ENCODE measurements at places on chromosomes 12 and 14.
A peak's percentile ranks its signal among the peaks of the same experiment; 100 is the strongest.

DNA sequence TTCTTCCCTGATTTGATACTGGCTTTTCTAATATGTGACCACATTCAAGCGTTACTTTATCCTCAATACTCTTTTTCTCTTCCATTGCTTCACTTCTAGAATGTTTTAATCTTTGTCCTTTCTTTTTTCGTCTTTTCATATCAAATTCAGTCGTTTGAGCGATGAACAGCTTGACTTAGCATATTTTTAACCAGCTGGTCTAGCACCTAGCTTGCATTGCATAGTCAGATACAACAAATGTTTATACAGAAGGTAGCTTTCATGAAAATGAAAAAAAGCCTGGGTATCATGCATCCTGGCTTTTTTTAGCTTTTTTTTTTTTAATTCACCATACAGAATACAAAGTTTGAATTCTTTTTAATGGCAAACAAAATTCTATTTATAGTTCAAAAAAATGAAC is 1.2 kb downstream of the SOX5 start:
- DNase-seq: no peak

- DNase-seq: peak; percentile 96
Observed at GRCh38 chr12:98401427-98401826, 114.0 kb upstream of the TMPO start.

DNA sequence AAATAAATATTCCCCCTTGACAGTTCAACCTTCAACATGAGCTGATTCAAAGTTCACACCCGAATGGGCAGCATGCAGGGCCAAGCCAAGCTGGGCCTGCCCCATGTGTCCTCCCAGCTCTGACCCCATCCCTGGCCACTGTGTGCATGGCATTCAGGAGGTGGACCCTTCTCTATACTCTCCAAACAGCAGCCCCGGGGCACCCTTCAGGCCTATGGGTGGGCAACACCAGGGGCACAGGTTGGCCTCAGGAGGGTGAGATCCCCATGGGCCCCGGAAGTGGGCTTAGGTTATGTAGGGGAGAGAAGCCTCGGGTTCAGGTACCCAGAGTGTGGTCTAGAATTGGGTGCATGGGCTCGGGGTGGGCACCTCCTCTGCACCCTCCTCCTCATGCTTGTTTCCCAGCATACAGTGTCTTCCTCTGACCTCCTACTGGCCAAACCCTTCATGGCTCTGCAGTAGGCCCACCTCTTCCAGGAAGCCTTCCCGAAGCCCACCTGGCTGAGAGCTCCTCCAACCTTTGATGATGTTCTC is 31.5 kb upstream of the BCL7A start:
- DNase-seq: no peak

DNA sequence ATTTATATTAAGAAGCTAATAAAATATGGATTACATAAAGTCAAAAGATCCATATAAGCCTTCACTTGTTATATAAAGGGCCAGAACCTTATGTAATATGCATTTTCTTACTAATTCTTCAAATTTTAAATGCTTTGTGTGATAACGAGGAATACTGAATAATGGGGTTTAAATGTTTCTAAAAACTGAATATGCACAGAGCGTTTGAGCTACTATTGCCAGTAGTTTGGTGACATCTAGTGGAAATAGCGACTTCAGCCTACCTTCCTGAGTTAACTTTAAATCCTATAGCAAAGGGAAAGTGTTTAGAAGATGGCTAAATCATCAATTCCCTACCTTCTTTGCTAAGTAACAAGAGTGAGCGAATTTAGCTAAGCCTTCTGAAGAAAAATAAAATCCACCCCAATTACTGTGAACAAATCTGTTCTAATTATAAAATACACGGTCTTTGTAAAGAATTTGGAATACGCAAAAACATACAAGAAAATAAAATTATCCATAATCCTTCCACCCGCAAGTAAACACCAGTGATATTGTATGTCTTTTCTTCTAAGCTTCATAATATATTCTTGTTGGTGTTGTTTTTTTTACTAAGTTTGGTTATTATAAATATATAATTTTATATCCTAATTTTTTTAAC is 115.5 kb upstream of the G2E3 start:
- no peak for DNase-seq

DNA sequence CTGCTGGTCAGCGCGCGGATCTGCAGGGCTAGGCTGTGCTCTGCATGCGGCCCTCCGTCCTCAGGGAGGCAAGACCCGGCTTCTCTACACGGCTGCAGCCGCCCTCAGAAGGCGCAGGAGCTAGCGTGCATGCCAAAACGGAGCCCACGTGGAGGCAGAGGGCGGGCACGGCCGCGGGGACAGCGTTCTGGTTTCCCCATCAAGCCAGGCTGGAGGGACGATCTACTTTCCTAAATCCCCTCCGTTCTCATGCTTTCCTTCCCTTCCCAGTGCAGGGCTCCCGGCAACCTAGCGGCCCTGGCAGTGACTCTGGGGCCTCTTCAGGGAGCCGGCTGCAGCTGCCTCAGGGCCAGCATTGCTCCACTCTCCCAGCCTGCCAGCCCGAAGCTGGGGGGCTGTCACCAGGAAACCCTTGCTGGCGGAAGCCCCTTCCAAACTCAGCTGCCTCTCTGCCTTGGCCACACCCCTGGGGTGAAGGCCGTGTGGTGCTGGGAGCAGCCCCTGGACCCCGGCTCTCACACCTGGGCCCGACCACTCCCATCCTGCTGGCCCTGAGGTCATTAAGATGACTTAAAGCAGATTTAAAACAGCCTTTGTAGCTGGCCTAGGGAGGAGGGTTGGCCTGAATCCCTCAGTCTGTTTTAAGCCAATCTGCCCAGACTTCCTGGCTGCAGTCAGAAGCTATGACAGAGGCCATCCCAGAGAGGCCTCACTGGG is 9.2 kb upstream of the GOLGA3 start:
- no peak for DNase-seq

GRCh38 chr14:100580316-100581227 is 6.6 kb downstream of the BEGAIN start:
- DNase-seq: no peak

DNA sequence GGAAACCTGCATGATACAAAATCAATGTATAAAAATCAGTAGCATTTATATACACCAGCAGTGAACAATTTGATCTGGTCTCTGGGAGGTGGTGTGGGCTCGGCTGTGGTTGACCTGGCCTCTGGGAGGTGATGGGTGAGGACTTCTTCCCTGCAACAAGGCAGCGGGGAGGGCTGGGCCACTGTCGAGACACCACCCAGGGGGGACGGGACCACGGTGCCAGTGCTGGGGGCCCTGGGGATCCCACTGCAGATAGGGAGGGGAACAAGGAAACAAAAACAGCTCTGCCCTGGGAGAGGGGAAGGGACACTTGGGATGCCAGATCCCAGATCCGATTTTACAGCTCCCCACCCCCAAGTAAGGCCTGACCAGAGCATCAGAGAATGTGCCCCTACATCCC is 189.6 kb upstream of the SFSWAP start:
- DNase-seq: no peak

GRCh38 chr14:20387576-20387975 is 25.7 kb downstream of the TEP1 start:
- DNase-seq: no peak

DNA sequence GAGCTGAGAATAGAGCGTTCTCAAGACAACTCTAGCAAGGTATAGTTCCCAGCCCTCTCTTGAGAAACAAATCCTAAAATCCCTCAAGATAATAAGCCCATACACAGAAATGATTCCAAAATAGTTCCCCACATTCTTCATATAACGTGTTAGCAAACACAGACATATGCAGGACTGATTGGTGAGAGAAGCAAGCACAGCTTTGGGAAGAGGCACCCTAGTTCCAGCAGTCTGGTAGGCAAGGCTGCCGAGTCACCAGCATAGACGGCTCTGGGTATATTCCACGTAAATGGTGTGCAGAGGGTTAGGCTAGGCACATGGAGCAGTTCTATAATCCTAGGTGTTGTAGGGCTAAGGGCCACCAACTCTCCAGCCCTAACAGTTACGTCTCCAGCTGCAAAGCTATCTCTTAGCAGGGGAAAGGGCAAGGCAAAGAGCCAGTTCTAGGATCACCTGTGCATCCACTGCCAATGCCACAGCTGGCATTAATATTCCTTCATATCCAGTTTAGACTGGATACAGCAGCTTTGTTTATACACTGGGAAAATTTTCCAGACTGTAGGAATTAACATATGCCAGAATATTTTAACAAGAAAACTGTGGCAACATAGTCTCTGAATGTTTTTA is 52.9 kb downstream of the SH2B3 start:
- DNase-seq: no peak

DNA sequence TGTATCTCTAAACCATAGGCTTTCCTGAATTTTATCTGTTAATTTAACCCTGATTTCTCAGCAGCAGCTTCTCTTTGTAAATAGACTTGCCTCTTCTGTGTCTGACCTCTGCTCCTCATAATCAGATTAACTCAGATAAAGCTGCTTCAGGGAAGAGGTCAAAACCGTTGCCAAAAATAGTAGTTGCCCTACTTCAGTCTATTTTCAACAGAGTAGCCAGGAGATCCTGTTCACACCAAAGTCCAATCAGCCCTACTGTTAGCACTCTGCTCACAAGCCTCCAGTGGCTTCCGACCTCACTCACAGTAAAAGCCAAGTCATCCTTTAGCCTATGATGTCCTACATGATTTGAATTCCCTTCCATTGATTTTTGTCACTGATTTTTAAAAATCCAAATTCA is 258.4 kb downstream of the PPFIA2 start:
- no peak for DNase-seq

GRCh38 chr12:31488737-31489338 is 102.1 kb downstream of the DENND5B start:
- no peak for DNase-seq

GRCh38 chr12:42490261-42490842 is 99.2 kb downstream of the PRICKLE1 start:
- no peak for DNase-seq

DNA sequence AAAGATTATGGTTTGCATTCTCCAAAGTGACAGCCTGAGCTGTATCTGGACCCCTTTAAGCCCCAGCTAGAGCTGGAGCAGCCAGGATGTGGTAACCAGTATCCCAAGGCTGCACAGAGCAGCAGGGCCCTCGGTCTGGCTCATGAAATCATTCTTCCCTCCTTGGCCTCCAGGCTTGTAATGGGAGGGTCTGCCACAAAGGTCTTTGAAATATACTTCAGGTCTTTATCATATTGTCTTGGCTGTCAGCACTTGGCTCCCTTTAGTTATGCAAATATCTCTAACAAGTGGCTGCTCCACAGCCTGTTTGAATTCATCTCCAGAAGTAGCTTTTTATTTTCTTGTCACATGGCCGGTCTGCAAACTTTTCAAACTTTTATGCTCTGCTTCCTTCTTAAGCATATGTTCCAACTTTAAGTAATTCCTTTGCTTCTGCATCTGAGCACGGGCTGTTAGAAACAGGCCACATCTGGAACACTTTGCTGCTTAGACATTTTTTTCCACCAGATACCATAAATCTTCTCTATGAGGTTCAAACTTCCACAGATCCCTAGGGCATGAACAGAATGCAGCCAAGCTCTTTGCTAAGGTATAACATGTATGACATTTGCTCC is 663.4 kb upstream of the MIS18BP1 start:
- DNase-seq: no peak

GRCh38 chr12:132185705-132186104 is 41.4 kb downstream of the NOC4L start:
- no peak for DNase-seq

GRCh38 chr14:24178399-24179178 is 6.7 kb downstream of the REC8 start:
- DNase-seq: no peak

GRCh38 chr12:80382254-80382653 is 61.8 kb upstream of the PTPRQ start:
- DNase-seq: no peak

- no peak for DNase-seq
Observed at GRCh38 chr12:16324772-16325171, 22.7 kb upstream of the MGST1 start.

GRCh38 chr12:92362785-92363184 is 217.1 kb upstream of the BTG1 start:
- no peak for DNase-seq

DNA sequence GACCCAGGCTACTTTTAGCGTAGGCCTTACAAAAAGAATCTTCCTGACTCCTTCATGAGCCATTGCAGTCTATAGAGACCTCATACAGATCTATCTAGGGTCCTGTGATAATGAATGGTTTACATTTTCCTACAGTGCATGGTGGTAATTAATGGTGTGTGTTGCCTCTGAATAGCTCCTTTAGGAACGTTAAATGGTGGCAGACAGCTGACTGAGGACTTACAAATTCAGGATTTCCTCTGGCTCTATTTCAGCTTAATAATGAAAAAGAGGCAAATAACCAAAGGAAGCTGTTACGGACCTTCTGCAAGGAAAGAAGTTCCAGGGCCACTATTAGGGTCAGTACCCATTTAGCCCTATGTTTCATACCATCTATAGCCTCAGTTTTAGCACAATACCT is 5.1 kb downstream of the IKBIP start:
- DNase-seq: no peak

DNA sequence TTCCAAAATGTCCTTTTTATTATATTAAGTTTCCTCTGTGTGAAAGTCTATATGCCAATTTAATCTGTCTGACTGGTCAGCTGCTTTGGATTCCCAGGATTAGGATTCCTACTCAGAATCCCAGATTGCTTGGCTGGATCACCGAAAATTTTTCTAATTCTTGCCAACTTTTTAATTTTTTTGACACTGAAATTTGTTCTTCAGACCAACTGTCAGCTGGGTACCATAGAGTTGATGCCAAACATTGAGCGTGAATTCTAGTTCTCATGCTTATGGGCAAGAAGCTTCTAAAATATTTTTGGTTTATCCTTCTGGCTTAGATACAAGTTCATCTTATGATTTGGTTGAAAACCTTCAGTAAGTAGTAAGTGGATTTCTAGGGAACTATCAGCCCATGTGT is 1611.4 kb upstream of the FLRT2 start:
- no peak for DNase-seq

- DNase-seq: no peak
Observed at GRCh38 chr14:67265131-67265530, 23.9 kb downstream of the PALS1 start.

DNA sequence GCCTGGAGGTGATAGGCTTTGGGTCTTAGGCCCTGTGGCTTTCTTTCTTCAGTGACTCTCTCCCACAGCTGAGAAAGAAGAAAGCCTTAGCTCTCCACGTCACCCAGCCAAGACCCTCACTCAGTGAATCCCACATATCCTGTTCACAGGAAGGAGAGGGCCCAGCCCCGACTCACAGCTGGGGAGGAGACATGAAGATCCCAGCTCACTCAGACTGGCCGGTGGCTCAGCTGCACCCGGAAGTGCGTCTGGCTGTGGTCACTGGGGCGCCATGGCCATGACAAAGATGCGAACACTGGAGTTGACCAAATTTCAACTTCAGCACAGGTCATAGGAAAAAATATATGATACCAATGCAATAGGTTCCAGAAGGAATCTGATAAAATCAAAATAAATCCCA is 14.2 kb downstream of the DLK1 start:
- no peak for DNase-seq

DNA sequence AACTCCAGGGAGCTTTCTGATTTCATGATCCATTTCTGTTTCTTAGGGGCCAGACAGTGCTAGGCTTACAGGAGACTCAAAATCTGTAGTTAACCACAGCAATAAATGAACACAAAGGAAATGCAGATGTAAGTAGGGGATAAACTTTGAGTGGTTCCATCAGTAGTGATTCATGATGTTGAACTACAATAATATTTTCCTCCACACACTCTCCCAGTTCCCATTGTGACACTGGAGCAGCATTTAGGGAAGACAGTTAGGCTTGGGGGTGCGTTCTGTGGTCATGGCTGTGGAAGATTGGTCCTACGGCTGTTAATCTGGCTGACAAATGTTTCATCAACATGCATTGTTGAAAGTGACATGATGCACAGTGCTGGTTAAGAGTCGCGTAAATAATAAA is 66.9 kb downstream of the HMGA2 start:
- DNase-seq: peak; percentile 62
